Osteoblast (primary cell): ENCODE measurements at places on chromosomes 5 and 9.

- H3K27me3 ChIP-seq = no peaks in the 10 kb centered on the region
- peak overlapping the region; percentile 89 for H3K27ac ChIP-seq
- H3K4me1 ChIP-seq = peaks cover 37% of the 10 kb centered on the region
- H3K4me3 ChIP-seq = peak overlapping the region; percentile 33
- H3K36me3 ChIP-seq = peaks cover 3% of the 10 kb centered on the region
Observed at GRCh38 chr5:120538644-120539043, 74.5 kb downstream of the PRR16 start.

DNA sequence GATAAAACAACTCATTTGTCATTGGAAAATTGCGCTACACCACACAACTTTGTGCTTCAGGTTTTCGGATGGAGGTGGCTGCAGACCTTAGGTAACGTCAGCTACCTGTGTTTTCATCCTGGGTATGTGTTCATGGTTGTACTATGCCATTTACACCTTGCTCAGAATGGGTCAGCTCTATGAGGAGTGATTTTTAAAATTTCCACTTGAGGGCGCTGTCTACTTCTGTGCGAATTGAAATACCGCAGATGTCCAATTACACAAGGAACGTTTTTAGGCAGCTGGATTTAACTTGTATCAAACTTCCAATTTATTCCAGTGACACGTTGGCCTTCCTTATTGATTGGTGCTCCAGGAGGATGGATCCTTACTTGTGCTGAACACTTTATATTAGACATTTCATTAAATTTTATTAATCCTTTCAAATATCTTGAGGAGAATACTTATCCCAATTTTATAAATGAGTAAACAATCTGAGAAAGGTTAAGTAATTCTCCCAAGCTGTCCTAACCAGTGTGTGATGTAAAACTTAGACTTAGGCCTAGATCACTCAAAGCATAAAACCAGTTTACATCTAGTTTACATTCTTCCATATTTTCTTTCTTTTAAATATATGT is 23.4 kb downstream of the DMRTA1 start:
- no peaks in the 10 kb centered on the region for H3K4me1 ChIP-seq
- H3K27me3 ChIP-seq = no peaks in the 10 kb centered on the region
- no peak overlapping the region for H3K4me3 ChIP-seq
- no peak overlapping the region for H3K27ac ChIP-seq
- peak; percentile 41 for DNase-seq
- H3K36me3 ChIP-seq = no peaks in the 10 kb centered on the region

GRCh38 chr5:136030252-136030651 is 1.5 kb downstream of the TGFBI start:
- peak overlapping the region; percentile 80 for H3K4me3 ChIP-seq
- peaks cover 72% of the 10 kb centered on the region for H3K4me1 ChIP-seq
- DNase-seq = no peak
- H3K27ac ChIP-seq = peak overlapping the region; percentile 95
- H3K27me3 ChIP-seq = no peaks in the 10 kb centered on the region

DNA sequence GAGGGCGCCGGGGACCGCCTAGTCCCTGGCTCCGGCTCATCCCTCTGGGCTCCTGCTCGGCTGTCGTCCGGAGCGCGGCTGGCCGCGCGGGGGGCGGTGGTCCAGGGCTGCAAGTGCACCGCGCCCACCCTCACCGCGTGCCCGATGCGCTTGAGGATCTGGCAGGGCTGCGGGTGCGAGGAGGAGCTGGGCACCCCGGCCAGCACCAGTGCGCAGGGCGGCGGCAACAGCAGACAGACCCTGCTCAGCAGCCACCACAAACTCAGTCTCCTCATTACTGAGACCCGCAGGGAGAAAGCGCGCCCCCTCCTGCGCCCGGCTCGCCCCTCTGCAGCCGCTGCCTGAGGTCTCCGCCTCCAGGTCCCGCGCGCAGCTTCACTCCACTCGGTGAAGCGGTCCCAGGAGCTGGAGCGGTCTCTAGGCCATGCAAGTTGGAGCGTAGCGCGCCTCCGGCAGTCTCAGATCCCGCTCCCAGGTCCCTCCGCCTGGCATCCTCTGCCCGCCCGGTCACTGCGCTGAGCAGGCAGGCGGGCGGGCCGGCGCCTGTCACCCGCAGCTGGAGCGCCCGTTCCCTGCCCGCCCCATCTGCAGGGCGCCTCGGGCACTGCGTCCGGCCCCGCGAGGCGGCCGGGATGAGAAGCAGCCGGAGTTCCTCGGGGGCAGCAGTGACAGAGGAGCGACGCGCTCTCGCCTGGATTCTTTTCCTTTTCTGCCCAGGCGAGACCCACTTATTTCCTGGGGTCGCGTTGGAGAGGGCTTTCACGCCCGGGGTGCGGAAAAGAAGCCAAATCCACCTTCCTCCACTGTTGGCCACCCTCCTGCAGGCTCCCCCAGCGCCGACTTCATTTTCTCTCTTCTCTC is 512 bp downstream of the GRIN3A start:
- H3K4me1 ChIP-seq = no peaks in the 10 kb centered on the region
- no peak overlapping the region for H3K4me3 ChIP-seq
- H3K27ac ChIP-seq = no peak overlapping the region
- H3K36me3 ChIP-seq = no peaks in the 10 kb centered on the region
- DNase-seq = peak; percentile 50

GRCh38 chr5:160330212-160330611 is 17.8 kb upstream of the CCNJL start:
- peaks cover 4% of the 10 kb centered on the region for H3K27me3 ChIP-seq
- H3K36me3 ChIP-seq = no peaks in the 10 kb centered on the region
- H3K27ac ChIP-seq = no peak overlapping the region
- H3K4me3 ChIP-seq = no peak overlapping the region
- peaks cover 6% of the 10 kb centered on the region for H3K4me1 ChIP-seq
